ENCODE measurements at places on chromosomes 5 and 9. TPM values are rescaled to one million over a fixed set of nuclear protein-coding genes. Genes with fewer than 3 reads are reported as not detected.

GRCh38 chr5:27220752-27221151 is 182.4 kb upstream of the CDH9 start:
- no peaks in the 10 kb centered on the region for H3K36me3 ChIP-seq
- H3K27me3 ChIP-seq: no peaks in the 10 kb centered on the region
- no peak overlapping the region for H3K4me3 ChIP-seq
- DNase-seq: no peak
- H3K27ac ChIP-seq: no peak overlapping the region

DNA sequence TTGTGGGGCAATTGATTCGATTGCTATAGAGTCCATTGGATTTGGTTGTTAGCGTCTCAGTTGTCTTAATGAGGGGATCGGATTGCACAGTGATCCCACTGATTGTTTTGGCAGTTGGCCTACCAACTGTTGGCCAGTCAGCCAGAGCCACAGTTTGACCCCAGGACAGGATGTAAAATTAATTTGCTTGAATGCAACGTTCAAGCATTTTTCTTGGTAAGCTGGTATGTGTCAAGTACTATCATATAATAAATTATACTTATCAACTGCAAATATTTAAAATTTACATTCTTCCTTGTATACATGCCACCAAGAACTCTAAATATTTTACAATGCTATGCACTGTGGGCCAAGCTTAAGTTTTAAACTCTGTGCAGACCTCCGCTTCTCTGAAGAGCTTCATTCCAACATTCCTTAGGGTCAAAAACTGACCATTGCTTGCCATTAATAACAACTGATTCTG is 80.4 kb upstream of the OSMR start:
- no peak for DNase-seq
- H3K36me3 ChIP-seq: no peaks in the 10 kb centered on the region
- H3K27me3 ChIP-seq: no peaks in the 10 kb centered on the region
- no peaks in the 10 kb centered on the region for H3K4me1 ChIP-seq

DNA sequence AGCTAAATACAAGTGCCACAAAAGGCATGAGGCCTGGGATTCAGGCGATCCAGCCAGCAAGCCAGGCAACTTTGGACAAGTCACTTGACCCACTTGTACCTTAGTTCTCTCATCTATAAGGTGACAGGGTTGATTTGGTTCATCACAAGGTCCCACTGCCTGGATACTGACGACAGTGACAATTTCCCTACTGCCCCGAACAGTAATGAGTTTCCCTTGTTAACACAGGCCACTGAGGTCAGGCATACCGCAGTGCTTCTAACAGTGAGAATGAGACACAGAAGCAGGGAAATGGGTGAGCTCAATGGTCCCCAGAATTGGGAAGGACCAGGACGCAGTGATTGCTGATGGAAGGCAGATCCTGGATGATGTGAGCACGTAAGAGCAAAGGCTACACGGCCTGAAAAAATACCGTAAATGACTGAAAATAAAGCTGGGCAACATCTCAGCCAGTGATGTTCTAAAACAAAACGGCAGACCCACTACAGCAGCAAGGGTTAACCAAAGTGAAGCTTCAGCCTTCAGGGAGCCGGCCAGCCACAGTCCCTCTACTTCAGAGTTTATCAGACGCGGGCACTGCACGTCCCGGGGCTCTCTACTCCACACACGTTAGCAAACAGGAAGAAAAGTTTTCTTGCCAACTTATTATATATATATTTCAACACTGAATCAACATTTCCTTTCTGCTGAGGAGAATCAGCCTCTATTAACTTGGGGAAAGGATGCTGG is 846 bp downstream of the MGAT1 start:
- peaks cover 86% of the 10 kb centered on the region for H3K4me1 ChIP-seq
- no peaks in the 10 kb centered on the region for H3K36me3 ChIP-seq
- H3K27me3 ChIP-seq: no peaks in the 10 kb centered on the region
- H3K4me3 ChIP-seq: peak overlapping the region; percentile 78

GRCh38 chr5:112869948-112870347 is 8.9 kb downstream of the SRP19 start:
- H3K4me1 ChIP-seq: no peaks in the 10 kb centered on the region
- H3K36me3 ChIP-seq: peaks cover 29% of the 10 kb centered on the region
- H3K27ac ChIP-seq: no peak overlapping the region
- no peak for DNase-seq

DNA sequence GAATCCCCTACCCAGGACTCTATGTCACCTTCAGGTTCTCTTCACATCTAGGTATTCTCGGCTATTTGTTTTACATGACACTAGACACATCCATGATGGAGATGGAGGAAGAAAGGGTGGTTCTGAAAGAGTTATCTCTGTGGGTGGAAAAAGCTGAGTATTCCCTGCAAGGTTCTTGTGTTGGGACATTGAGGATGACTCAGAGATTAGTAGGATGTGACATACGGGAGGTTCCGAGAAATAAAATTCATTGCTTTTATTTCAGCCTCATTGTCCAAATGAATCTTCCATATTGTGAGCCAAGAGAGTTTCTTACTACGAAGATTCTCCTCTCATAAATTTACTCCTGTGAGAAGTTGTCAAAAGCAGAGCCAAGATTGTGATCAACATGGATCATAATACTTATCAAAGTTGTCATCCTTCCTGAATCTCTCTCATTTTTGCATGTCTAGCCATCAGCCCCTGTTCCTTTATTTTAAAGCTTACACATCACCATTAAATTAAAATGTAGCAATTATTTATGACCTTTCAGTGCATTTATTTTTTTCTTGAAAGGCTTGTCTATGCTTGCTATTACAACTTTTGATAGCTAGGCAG is 370.0 kb downstream of the PSAT1 start:
- no peak overlapping the region for H3K27ac ChIP-seq
- DNase-seq: no peak
- H3K4me3 ChIP-seq: no peak overlapping the region
- no peaks in the 10 kb centered on the region for H3K36me3 ChIP-seq
- H3K27me3 ChIP-seq: no peaks in the 10 kb centered on the region
- H3K4me1 ChIP-seq: no peaks in the 10 kb centered on the region

- no peak overlapping the region for H3K27ac ChIP-seq
- no peaks in the 10 kb centered on the region for H3K4me1 ChIP-seq
- no peaks in the 10 kb centered on the region for H3K27me3 ChIP-seq
- no peak for DNase-seq
- H3K36me3 ChIP-seq: no peaks in the 10 kb centered on the region
Observed at GRCh38 chr9:108196332-108197007, 659.3 kb downstream of the ACTL7B start.

GRCh38 chr5:61264273-61264661 is 67.8 kb upstream of the ZSWIM6 start:
- peaks cover 17% of the 10 kb centered on the region for H3K4me1 ChIP-seq
- no peaks in the 10 kb centered on the region for H3K27me3 ChIP-seq
- no peak overlapping the region for H3K27ac ChIP-seq
- DNase-seq: no peak
- no peaks in the 10 kb centered on the region for H3K36me3 ChIP-seq
- no peak overlapping the region for H3K4me3 ChIP-seq

GRCh38 chr5:118486647-118487225 is 501.6 kb downstream of the DTWD2 start:
- no peak for DNase-seq
- H3K27me3 ChIP-seq: no peaks in the 10 kb centered on the region
- H3K4me1 ChIP-seq: no peaks in the 10 kb centered on the region
- no peak overlapping the region for H3K4me3 ChIP-seq
- no peak overlapping the region for H3K27ac ChIP-seq

DNA sequence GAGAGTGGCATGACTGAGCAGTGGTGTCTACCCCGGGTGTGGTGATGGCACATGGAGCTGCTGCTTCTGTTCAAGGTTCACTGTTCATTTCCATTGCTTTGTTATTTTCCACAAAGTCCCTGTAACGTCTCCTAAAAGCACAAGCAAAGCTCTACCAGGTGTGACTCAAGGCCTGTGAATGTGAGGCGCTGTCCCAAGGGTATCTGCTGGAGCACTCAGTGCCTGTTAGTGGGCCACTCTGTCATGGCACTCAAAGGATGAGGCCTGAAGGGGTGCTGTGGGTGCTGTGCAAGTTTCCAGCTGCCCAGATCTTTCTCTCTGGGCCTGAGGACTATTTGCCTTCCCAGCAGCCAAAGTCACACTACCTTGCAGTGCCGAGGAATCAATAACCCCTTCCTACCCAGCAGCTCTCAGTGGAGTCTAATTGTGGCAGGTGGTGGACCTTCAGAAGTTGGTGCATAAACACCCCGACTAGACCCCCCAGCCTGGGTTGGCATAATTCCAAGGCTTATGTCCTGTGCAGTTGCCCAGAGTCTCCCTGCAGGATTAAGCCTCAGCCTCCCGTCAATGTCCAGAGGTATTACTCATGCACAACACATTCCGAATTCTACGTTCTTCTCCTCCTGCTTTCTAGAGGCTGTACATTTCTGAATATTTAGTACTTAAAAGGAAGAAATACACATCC is 17.4 kb upstream of the PTCH1 start:
- no peaks in the 10 kb centered on the region for H3K4me1 ChIP-seq
- no peak overlapping the region for H3K27ac ChIP-seq
- H3K36me3 ChIP-seq: no peaks in the 10 kb centered on the region
- DNase-seq: no peak
- no peak overlapping the region for H3K4me3 ChIP-seq

DNA sequence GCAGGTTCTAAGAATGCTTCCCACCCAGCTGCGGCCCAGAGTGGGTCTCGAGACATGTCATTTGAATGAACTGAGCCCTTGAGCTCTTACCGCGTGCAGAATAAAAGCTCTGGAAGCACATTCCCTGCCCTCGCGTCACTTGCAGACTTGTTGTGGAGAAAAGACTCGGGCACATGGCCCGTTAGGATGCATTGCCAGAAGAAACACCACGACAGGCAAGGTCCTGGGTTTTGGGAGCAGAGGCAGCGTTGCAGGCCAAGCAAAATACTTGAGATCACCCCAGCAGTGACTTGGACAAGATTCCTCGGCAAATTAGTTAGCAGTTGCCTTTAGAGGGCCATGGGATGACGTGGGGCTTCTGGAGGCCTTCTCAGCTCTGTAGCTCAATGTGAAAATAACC is 170.8 kb upstream of the MSX2 start:
- no peaks in the 10 kb centered on the region for H3K4me1 ChIP-seq
- no peaks in the 10 kb centered on the region for H3K27me3 ChIP-seq
- no peak for DNase-seq
- H3K27ac ChIP-seq: no peak overlapping the region

- no peaks in the 10 kb centered on the region for H3K27me3 ChIP-seq
- H3K27ac ChIP-seq: no peak overlapping the region
- H3K4me1 ChIP-seq: no peaks in the 10 kb centered on the region
- DNase-seq: no peak
- no peaks in the 10 kb centered on the region for H3K36me3 ChIP-seq
Observed at GRCh38 chr5:41368158-41368557, 142.2 kb downstream of the PLCXD3 start.

DNA sequence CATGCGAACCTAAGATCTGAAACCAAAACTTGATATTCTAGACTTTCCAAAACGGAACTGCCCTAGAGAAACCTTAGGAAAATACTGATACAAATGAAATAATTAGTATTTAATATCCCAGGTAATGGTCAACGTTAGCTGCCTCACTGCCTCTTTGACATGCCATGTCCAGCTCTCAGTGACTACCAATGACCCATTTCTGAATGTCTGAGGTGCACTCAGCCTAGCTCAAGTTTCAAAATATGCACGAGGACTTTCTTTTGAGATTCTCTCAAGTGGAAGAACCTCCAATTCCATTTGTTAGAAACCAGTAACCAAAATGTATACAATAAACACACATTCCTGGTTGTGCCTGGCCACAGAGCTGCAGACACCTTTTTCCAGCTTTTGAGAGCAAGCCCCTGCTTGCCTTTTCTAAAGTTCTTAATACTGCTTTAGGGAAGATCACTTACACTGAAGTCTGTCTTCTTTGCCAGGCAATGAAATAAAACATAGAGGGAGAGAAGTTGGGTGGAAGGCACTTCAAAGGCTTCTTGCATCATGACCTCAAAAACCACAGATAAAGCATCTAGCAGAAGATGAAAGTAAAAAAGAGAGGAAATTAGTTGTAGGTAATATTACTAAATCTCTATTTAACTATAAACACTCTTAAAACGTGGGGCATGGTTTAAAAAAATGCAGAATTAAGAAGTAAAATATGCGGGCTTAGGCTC is 87.9 kb downstream of the MRPS27 start:
- no peak for DNase-seq
- peaks cover 23% of the 10 kb centered on the region for H3K4me1 ChIP-seq
- H3K27me3 ChIP-seq: no peaks in the 10 kb centered on the region
- no peak overlapping the region for H3K27ac ChIP-seq

GRCh38 chr9:68933434-68934328 is 80.2 kb downstream of the PRKACG start:
- no peaks in the 10 kb centered on the region for H3K27me3 ChIP-seq
- no peak overlapping the region for H3K4me3 ChIP-seq
- DNase-seq: no peak
- H3K4me1 ChIP-seq: no peaks in the 10 kb centered on the region

DNA sequence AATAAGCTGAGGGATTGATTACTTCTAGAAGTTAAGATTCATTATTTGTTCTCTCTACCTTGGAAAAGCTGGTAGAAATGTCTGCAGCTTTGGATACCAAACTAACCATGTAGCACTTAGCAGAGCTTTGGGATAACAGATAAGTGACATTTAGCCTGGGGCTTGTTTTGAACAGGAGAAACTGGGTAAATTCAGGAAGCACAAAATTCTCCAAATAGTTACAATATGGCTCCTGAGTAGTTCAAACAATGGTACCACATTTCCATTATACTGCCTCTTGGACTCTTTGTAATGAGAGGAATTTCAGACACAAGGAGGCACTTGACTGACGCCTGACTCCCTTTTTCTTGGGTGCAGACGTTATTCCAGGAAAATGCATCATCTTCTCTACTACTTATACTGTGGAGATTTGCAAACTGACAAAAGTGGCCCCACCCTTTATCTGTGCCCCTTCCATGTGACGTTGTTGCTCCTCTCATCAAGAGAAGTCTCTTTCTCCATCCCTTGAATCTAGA is 22.5 kb downstream of the PRUNE2 start:
- H3K4me1 ChIP-seq: no peaks in the 10 kb centered on the region
- no peaks in the 10 kb centered on the region for H3K36me3 ChIP-seq

GRCh38 chr5:96081276-96081858 is 119.7 kb upstream of the ELL2 start:
- H3K27me3 ChIP-seq: no peaks in the 10 kb centered on the region
- no peaks in the 10 kb centered on the region for H3K4me1 ChIP-seq
- no peak for DNase-seq
- H3K4me3 ChIP-seq: no peak overlapping the region
- no peak overlapping the region for H3K27ac ChIP-seq

DNA sequence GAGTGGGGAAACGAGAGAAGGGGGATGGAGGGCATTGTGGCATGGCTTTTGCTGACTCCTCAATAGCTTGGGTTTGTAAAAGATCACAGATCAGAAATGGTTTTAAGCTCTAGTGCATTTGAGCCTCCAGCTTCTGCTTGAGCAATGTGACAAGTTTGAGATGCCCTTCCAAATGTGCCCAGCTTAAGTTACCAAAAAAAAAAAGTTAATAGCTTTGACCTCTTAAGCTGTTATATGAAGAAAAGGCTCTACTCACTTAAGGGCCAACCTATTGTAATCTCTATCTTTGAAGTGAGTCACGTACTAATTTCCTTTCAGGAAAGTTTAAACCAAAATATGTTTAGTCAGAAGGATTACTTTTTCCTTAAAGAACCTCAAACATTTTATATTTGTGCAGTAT is 428.8 kb upstream of the ACTBL2 start:
- H3K36me3 ChIP-seq: no peaks in the 10 kb centered on the region
- no peak overlapping the region for H3K27ac ChIP-seq
- no peak overlapping the region for H3K4me3 ChIP-seq
- H3K4me1 ChIP-seq: no peaks in the 10 kb centered on the region
- no peaks in the 10 kb centered on the region for H3K27me3 ChIP-seq

MEF2C gene
- total RNA-seq: 34.6 TPM

KCTD16 gene
- total RNA-seq: 0.39 TPM

SPRY4 gene
- 56.4 TPM for total RNA-seq

FCN2 gene
- not detected for total RNA-seq

MYMK gene
- not detected for total RNA-seq
